CD4-positive, alpha-beta T cell (primary cell): ENCODE measurements at places on chromosomes 3 and 15.

GRCh38 chr3:4908433-4909156, 70.6 kb upstream of the BHLHE40 start:
- peak; percentile 51 for DNase-seq

DNA sequence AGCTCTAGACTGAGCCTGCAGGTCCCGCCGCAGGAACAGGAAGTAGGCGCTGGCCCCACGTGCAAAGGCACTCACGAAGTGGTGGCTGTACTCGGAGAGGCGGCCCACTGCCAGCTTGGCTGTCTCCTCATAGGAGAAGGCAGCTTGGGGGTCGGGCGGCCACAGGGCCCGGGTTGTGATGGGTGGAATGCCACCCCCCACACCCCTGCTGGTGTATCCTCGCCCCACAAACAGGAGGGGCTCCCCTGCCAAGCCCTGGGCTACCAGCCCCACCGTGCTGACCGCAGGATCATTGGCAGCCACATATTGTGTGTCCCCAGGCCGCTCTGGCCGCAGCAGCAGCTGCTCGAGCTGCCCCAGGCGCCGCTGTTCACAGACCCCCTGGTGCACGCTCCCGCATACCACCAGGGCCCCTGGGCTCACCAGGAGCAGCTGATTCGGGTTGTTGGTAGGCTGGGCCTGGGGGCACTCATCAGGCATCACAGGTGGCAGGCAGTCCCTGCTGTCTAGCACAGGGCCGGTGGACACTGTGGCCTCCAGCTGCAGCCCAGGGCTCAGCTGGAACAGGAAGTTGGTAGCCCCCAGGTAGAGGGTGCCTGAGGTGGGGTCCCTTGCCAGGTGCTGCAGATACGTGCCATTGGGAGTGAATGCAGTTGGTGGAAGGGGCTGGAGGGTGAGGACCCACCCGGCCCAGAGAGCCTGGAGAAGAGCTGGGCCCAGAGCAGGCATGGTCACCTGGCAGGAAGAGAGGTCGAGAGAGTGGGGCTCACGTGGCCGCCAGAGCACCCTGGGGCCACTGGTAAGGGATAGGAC, 5.8 kb downstream of the PLXNB1 start:
- DNase-seq: no peak

GRCh38 chr3:156693166-156693565, 18.8 kb downstream of the TIPARP start:
- no peak for DNase-seq

- DNase-seq: no peak
These were observed 101.6 kb upstream of the ANKRD28 start for GRCh38 chr3:15899388-15899787.
